ENCODE measurements at places on chromosomes 5 and 9.
A peak's percentile ranks its signal among the peaks of the same experiment; 100 is the strongest.

DNA sequence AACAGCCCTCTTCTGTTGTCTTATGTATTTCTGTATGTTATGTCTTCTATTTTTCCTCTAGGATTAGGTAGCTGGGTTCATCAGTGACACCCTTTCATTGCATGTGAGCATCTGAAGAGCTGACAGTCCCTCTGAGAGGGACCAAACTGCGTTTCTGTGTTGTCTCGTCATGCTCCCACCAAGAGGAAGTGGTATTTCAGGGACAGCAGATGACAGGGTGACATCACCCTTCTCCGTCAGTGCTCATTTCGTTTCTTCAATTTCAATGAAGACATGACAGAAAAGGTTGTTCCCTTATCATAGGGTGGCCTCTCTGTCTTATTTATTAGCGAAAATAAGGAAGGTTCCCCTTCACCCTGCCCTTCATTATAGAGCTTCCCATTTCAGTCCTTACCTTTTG is 225.9 kb upstream of the NR4A3 start:
- DNase-seq, result no peak

GRCh38 chr9:84969084-84969483 is 299.6 kb downstream of the NTRK2 start:
- no peak for DNase-seq

DNA sequence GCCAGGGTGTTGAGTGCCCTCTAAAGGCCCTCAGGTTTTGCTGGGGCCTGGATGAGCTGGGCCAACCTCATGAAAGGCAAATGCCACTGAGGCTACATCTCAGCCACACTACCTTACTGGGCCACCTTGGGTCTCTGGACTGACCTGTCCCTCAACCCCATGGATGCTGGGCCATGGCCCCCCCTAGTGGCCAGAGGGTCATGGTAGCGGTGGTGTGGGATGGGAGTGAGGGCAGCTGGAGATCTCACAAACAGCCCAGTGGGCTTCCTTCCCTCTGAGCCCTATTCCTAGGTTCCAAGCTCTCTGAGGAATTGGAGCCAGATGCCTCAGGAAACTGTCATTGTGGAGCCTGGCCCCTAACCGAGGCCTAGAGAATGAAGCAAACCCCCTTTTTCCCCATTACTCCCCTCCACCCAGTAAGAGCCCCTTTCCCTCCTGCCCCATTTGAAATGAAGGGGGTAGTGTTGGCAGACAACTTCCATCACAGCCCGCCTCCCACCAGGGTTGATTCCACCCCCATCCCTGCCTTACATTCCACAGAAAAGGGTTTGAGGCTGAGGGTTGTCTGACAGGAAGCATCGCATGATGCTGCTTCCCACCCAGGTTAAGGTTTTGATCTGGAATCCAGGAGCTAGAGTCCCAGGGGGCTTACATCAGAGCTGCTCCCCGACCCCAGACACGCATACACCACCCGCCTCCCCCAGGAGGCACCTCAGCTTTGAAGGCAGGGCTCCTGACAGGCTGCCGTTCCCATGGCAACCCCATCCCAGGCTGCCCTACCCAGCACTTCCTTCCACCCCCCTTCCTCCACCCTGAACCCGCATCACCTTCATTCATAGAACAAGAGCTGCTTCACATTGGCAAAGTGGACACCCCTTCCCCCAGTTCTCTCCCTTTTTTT is 63.9 kb downstream of the PCDH1 start:
- DNase-seq, result peak; percentile 26

- no peak for DNase-seq
Observed at GRCh38 chr5:160619381-160619780, 197.7 kb downstream of the PTTG1 start.

DNA sequence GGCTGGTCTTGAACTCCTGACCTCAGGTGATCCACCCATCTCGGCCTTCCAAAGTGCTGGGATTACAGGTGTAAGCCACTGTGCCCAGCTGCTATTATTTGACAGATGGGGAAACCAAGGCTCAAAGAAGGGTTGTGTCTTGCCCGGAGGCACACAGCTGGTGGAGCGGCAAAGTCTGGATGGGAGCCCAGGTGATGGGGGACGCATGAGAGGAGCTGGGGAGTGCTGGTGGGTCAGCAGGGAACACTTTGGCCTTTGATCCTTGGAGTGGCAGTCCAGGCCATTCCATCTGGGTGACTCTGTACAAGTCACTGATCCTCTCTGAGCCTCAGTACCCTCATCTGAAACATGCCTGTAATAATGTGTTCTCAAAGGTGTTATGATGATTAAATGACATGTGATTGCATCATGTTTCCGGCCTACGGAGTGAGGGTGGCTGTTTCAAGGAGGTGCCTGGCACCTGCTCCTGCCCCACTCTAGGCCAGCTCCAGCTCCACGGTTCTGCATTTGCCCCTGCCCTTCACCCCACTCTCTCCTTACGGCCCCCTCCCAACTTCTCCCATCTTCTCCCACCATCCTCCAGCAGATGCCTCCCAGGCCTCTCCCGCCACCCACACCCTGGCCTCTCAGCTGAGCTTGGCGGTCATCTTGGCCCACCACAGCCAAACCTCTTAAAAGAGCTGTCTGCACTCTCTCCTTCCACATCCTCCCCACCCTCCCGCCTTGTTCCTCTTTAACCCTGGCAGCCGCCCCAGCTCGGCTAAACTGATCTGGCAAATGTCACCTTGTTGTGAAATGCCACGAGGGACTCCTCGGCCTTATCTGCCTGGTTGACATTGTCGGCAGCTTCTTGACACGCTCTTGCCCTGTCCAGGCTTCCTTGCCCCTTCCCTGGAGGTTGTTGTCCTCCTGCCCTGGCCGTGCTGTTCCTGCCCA is 5.5 kb upstream of the DBN1 start:
- peak; percentile 43 for DNase-seq

- DNase-seq, result peak; percentile 91
Observed at GRCh38 chr5:79235261-79235633, 684 bp upstream of the JMY start.

DNA sequence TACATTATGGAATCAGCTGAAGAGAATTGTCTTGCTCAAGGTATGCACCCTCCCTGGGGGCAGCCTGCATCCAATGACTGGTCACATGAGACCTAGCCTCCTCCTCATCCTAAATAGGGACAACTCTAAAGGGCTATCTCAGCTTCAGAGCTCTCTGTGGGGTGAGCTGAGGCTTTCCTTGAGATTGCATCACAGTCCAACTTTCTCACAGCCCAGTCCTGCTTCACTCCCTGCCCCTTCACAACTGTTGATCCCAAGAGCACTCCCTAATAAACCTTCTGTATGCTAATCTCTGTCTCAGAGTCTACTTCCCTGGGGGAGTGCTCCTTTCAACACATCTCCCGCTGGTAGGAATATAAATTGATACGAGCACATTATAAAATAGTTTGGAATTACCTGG is 44.1 kb upstream of the ERBIN start:
- no peak for DNase-seq

DNA sequence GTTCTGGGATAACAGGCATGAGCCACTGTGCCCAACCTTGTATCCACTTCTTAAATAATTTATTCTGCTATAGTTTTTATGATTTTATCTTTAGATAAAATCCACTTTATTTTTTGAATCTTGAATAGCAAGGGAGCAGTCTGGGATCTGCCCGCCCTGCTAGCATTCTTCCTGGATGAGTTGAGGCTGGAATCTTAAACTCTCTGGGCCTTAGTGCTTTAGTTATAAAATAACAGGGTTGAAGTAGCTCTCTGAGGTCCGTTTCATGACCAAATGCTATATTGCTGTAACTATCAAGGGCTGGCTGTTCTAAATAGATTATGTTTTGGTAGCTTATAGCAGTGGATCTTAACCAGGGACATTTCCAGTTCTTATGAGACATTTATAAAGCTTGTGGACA is 20.8 kb downstream of the ACER2 start:
- peak; percentile 30 for DNase-seq

DNA sequence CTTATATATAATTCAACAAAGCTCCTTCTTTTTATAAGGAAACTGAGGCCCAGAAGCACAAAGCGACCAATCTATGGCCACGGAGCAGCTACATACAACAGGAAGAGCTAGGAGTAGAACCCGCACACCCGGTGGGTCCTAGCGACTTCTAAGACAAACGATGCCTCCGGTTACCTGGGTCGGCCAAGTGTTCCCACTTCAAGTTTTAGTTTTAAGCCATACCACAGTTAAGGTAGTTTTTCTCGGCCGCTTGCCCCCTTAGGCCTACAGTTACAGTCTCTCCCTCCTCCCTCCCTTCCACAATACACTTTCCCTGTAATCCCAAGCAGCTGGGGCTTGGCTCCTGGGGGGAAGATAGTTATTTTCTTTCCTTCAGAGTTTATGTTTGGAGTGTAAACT is 533 bp downstream of the SREK1IP1 start:
- no peak for DNase-seq

- no peak for DNase-seq
Observed at GRCh38 chr5:135480511-135480910, 28.4 kb upstream of the TIFAB start.

DNA sequence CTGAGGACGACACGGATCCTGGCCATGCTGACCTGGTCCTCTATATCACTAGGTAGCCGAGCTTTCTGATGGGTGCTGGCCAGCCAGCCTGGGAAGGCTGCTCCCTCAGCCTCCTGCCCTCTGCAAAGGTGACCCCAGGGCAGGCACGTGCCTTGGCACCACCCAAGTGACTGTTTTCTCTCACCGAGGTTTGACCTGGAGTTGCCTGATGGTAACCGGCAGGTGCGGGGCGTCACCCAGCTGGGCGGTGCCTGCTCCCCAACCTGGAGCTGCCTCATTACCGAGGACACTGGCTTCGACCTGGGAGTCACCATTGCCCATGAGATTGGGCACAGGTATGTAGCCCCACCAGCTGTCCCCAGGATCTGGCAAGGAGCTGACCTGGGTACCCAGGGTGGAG is 3.8 kb downstream of the ADAMTS13 start:
- DNase-seq, result no peak

- DNase-seq, result no peak
Observed at GRCh38 chr5:75361310-75361709, 24.3 kb downstream of the HMGCR start.

DNA sequence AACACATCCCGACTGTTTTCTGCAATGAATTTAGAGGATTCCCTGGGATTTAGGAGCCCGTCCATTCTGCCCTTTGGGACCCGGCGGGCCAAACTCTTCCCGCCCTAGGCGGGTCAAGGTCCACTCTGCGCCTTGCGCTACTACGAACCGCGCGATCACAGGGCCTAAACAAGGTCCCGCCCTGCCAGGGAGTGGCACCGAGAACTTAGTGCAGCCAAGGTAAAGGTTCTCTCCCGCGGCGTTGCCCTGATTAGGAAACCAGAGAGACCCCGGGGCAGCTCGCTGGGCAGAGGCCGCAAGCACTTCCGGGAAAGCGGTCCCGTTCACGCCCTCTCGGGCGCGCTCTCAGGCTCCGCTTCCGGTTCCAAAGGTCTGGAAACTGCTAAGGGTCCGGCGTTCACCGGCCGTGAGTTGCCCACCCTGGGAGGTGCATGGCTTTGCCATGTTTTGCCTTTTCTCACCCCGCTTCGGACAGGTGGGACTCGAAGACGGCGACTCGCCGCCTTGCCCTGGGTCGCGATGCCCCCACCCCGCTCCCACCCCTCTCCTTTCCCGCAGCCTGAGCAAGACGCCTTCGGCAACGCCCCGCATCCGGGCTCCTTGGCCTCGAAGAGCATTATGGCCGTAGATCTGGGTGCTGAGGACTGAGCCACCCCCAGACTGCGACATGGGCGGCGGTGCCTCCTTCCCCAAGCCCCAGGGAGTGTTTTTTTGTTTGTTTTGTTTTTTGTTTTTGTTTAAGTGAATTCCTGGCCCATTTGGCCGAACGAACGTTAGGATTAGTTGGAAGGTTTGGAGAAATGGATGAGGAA is 23.4 kb downstream of the HNRNPK start:
- DNase-seq, result peak; percentile 59

DNA sequence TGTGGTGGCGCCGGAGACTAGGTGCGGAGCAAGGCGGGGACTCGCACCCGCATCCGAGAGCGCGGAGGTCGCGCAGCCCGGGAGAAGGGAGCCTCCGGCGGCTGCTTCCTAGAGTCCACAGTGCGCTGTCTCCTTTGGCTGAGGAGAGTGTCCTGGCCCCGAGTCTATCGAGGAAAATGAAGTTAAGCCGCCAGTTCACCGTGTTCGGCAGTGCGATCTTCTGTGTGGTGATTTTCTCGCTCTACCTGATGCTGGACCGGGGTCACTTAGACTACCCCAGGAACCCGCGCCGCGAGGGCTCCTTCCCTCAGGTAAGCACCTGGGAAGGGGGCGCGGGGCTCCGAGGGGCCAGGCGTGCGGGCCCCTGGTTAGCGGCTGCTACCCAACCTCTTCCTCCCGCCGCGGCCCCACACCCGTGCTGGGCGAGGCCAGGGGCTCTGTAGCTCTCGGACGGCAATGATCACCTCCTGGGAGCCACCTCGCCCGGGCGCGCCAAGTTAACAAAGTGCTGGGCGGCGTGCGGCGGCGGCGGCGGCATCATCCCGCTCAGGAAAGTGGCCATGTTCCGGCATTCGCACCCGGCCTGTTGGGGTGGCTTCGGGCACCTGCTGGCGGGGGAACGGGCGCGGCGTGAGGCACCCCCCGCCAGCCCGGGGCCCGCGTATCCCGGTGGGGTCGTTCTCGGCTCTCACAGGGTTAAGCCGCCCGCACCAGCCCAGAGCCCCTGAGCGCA is 681 bp downstream of the MAN2A1 start:
- DNase-seq, result peak; percentile 66

DNA sequence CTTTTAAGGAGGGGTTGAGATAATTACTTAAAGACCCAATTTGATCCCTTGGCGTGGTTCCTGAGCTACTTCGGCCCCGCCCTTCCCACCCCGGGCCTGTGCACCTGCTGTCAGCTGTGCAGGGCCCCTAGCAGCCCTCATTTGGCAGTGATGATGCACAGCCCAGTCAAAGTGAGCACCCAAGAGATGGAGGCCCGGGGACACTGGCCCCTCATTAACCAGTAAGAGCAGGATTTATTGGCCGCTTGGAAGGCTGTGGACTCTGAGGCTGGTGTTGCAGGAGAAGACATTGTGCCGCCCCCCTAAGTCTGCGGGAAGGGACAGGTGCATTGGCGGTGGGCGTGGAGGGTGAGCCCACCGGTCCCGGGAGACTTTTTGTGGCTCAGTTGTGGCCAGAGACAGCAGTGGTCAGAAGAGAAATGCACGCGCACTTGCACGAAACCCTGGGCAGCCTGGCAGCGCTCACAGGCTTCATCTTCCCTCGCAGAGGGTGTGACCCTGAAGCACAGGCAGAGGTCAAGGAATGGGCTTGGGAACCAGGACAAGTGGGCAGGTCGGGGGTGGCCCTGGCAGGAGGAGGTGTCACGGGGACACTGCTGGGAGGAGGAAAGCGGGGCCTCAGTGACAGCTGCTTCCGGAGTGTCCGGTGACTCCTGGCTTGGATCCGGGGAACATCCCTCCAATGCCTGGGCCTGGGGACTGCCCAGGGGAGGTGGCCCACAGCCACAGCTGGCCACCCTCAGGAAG is 74.0 kb upstream of the RXRA start:
- DNase-seq, result no peak

GRCh38 chr9:99852617-99853016 is 30.9 kb downstream of the NR4A3 start:
- no peak for DNase-seq

DNA sequence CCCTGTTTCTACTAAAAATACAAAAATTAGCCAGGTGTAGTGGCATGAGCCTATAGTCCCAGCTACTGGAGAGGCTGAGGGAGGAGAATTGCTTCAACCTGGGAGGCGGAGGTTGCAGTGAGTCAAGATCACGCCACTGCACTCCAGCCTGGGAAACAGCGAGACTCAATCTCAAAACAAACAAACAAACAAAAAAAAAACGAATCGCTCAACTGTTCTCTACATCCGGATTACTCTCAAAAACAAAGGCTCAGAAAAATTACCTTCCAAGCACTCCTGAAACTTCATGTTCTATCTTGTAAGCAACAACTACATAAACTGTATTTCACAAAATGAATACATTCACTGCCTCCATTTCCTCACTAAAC is 14.0 kb downstream of the UBAP2 start:
- no peak for DNase-seq

- no peak for DNase-seq
Observed at GRCh38 chr5:125181159-125181558, 434.7 kb upstream of the ZNF608 start.
